ENCODE measurements at places on chromosomes 7 and 10. TPM values are rescaled to one million over a fixed set of nuclear protein-coding genes. Genes with fewer than 3 reads are reported as not detected.

DNA sequence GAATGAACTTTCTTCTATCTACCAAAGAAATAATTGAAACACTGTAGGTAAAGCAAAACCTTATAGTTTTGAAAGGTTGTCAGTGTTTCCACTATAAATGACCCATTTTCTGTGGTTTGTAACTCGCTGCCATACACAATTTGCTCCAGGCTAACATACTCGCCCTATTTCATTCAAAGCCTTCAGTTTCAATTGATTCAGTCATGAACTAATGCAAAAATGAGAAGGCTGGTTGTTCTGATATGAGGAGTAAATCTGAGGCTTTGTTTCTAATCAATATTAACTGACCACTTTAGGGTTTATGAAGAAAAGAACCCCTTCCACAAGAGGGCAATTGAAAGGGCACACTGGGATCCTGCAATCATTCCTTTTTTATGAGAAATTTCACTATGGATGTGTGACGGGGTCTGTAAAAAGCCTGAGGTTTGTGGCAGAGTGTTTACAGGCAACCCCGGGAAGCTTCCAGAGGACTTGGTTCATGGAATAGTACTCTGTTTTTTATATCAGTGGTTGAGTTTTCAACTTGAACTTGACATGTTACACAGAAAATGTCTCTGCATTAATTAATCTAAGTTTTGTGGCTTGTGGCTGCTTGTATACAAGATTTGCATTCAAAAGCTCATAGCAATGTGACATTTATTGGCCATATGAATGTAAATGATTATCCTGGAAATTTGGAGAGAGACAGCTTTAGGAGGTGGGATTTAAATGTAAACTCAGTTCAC is 133.2 kb downstream of the NRP1 start:
- DNase-seq, result no peak

GRCh38 chr7:124996778-124997177 is 67.2 kb upstream of the POT1 start:
- no peak for DNase-seq

DNA sequence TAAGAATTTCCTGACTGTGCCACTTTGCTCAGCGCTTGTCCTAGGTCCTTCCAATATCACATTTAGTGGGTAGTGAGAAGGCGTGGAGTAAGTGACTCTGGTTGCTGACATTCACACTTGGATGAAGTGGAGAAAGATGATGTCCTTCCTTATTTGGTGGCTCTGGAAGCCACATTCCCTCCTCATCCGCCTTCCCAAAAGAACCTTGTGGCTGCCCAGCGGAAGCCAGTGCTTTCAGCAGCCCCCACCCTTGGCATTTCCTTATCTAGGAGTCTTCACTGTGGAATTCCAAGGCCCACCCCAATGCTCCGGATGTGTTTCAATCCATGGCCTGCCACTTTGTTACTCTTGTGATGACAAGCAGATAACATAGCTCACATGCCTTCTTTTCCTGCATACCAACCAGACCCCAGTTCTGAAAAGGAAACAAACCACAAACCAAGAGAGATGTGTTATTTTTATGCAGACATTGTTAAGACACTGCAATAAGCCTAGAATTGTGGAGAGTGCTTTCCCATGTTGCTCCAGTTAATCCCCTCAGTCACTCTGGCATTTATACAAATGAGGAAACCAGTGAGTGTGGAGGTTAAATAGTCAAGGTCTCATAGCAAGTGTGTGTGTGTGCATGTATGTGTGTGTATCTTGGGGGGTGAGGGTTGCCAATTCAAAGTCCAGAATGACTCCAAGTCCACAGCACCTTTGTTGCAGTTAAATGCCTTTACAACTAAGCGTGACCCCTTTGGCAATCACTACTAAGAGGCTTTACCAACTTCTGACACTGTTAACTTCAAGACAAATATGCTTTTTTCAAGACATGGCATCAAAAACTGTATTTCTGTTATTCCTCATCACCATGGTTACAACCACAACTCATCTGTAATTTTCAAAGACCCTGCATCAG is 10.3 kb upstream of the ANKRD1 start:
- DNase-seq, result peak; percentile 46

Gene HOXA13
- 1.6 TPM for polyA plus RNA-seq
